ENCODE measurements at places on chromosomes 1 and 21.
A peak's percentile ranks its signal among the peaks of the same experiment; 100 is the strongest.

DNA sequence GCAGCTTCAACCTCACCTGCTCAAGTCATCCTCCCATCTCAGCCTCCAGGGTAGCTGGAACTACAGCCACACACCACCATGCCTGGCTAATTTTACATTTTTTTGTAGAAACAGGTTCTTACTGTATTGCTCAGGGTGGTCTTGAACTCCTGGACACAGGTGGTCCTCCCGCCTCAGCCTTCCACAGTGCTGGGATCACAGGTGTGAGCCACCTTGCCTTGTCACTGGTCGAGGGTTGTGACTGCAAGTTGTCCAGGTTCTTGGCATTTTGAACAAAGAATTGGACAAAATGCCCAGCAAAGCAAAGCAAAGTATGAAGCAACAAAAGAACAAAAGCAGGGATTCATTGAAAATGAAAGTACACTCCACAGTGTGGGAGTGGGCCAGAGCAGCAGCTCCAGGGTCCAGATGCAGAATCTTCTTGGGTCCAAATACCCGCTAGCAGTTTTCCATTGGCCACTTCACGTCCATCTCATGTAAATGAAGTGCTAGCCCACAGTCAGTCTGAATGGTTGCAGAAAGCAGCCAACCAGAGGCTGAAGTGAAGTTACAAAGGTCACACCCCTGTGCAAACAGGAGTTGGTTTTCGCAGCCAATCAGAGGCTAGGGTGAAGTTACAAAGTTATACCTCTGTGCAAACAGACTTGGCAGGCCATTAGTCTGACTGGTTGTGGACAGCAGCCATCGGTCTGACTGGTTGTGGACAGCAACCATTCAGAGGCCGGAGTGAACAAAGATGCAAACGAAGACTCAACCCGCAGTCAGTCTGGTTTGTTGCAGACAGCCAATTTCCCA is 109.5 kb upstream of the KIF26B start:
- no peaks in the 10 kb centered on the region for H3K4me1 ChIP-seq
- no peaks in the 10 kb centered on the region for H3K36me3 ChIP-seq
- peak overlapping the region; percentile 21 for H3K27ac ChIP-seq
- H3K4me3 ChIP-seq, result no peak overlapping the region
- no peaks in the 10 kb centered on the region for H3K27me3 ChIP-seq

DNA sequence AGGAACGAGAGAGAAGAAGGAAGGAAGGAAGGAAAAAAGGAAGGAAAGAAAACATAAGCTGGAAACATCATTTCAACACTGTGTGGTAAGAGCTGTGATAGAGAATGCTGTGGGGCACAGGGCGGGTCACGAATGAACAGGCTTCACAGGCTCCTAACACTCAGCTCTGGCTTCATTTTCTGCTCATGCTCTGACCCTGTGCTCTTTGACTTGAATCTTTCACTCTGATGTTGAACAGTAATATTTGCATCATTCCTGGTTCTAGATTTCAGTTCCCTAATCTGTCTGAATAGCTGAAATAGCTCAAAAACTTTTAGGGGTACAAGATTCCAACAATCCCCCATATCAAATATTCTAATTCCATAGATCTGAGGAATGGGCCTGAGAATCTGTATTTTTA is 207.3 kb downstream of the LHX8 start:
- H3K36me3 ChIP-seq, result no peaks in the 10 kb centered on the region
- H3K27ac ChIP-seq, result no peak overlapping the region
- no peaks in the 10 kb centered on the region for H3K27me3 ChIP-seq
- no peak for ATAC-seq
- peaks cover 15% of the 10 kb centered on the region for H3K4me1 ChIP-seq

GRCh38 chr1:156627313-156627880 is 8.2 kb downstream of the HAPLN2 start:
- peaks cover 98% of the 10 kb centered on the region for H3K27me3 ChIP-seq
- no peak overlapping the region for H3K27ac ChIP-seq
- no peaks in the 10 kb centered on the region for H3K36me3 ChIP-seq
- H3K4me1 ChIP-seq, result peaks cover 31% of the 10 kb centered on the region

DNA sequence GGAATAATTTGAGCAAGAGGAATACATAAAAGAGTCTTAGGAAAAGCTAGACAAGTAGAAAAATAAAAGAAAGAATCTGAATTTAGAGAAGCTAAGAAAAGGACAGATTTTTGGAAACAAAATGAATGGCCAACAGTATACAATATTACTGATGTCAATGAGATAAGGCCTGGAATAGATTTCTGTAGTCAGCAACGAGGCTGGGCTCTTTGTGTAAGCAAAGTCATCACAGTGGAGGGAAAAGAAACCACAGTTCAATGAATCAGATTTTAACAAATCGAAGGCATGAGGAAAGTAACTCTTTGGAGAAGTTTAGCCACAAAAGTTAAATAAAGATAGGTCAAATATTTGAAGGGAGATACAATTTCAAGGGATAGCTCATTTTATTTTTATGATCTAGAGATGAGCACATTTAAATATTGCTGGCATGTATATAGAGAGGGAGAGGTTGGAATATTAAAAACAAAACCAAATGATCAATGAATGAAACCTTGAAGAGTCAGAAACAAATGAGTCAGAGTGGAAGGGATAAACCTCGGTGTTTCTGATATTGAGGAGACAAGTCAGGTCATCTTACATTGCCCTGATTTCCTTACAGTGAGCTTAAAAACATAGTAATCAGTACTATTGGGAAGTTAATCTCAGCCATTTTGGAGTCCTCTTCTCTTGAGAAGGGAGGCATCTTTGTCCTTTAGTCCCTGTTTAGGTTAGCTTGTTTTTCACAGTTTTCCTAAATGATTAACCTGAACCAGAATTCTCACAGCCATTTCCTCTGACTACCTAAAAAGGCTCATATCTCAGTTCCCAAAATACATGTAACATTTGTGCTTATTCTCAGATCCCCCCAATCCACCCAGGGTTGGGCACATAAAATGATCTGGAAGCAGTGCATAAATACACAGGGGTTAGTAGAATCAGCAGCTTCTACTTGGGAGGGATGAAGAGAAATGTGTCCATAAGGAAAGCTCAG is 620.0 kb upstream of the B3GALT2 start:
- H3K27ac ChIP-seq, result no peak overlapping the region
- no peak overlapping the region for H3K4me3 ChIP-seq
- no peaks in the 10 kb centered on the region for H3K27me3 ChIP-seq
- no peak for ATAC-seq
- H3K36me3 ChIP-seq, result no peaks in the 10 kb centered on the region

GRCh38 chr1:12383786-12384185 is 154.0 kb downstream of the VPS13D start:
- no peak overlapping the region for H3K4me3 ChIP-seq
- H3K27me3 ChIP-seq, result no peaks in the 10 kb centered on the region
- no peak overlapping the region for H3K27ac ChIP-seq
- peaks cover 9% of the 10 kb centered on the region for H3K36me3 ChIP-seq

GRCh38 chr1:234994436-234995295 is 134.0 kb downstream of the TOMM20 start:
- H3K4me1 ChIP-seq, result peaks cover 13% of the 10 kb centered on the region
- peak overlapping the region; percentile 46 for H3K27ac ChIP-seq
- no peak overlapping the region for H3K4me3 ChIP-seq
- no peaks in the 10 kb centered on the region for H3K27me3 ChIP-seq
- H3K36me3 ChIP-seq, result no peaks in the 10 kb centered on the region

Data from gastroesophageal sphincter (tissue), 4 donors.